SW480 (cell line): ENCODE measurements at places on chromosomes 12 and 14.

GRCh38 chr12:49503674-49504180 is 35.1 kb upstream of the KCNH3 start:
- DNase-seq: no peak

DNA sequence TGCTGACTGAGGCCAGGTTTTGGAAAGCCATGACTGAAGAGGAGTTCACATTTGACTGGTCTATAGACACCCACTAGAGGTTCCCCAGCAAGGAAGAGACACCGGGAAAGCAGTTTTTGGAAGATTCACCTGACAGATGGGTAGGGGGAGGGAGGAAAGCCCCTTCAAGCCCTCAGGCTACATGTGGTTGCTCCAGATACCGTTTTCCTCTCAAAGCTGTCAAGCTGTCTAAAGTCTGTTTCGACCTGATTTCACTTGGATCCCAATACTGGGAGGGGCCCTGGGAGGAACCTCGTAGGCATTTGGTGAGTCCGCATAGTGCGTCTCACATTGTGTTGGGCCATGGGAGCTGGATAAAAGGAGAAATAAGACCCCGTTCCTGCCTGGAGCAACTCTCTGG is 1.7 kb upstream of the LRP1 start:
- no peak for DNase-seq

- DNase-seq: no peak
Observed at GRCh38 chr12:123120452-123121166, 30.3 kb downstream of the PITPNM2 start.

- no peak for DNase-seq
Observed at GRCh38 chr12:20472102-20472782, 103.9 kb downstream of the PDE3A start.

- DNase-seq: no peak
Observed at GRCh38 chr12:116943419-116944372, 32.9 kb downstream of the FBXW8 start.

DNA sequence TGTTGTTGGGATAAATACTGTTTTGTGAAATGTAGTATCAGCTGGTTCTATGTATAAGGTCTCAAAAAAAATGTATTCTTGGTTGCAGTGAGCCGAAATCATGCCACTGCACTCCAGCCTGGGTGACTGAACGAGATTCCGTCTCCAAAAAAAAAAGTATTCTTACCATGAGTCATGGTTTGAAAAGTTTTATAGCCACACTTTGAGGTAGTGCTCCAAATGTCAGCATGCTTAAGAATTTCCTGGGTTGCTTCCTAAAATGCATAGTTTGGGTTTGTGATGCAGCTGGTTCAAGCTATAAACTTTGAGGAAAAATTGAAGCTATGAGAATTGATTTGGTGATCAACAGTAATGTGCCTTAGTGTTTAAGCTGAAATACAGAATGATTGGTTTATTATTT is 48.0 kb downstream of the ETNK1 start:
- no peak for DNase-seq

- no peak for DNase-seq
Observed at GRCh38 chr14:82414853-82415539, 881.3 kb upstream of the SEL1L start.

DNA sequence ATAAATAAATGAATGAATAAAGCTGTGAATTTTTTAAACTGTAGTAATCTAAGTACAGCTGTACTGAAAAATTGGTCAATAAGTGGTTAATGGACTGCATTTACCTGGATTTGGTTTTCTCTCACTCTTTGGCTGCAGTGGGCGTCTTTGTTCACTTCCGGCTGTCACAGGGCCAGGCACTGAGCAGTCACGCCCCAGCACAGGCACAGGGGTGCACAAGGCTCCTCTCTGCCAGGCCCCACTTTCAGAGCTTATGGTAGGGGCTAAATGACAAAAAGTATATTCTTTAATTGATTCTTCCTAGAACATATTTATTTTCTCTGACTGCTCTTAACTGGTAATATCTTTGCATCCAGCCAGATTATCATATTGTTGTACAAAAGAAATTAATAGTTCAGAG is 70.6 kb upstream of the DYNC1H1 start:
- DNase-seq: no peak

- no peak for DNase-seq
Observed at GRCh38 chr12:30197392-30198057, 413.8 kb upstream of the TMTC1 start.

DNA sequence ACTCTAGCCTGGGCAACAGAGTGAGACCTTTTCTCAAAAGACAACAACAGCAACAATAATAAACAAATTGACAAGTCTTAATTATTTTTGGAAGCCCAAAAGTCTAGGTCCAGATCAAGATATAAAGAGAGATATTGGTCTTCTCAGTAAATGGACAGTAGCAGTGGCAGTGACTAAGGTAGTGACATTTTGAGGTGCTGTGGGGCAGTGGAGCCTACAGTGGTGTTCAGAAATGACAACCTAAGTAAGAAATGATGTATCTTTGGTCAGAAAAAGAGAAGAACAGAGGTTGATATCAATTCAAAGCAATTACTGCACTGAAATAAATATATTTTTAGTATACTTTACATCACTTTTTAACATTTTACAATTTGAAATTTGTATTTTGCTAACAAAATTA is 20.7 kb downstream of the METTL25 start:
- DNase-seq: no peak

GRCh38 chr12:57161491-57161890 is 14.1 kb upstream of the LRP1-AS start:
- DNase-seq: no peak

DNA sequence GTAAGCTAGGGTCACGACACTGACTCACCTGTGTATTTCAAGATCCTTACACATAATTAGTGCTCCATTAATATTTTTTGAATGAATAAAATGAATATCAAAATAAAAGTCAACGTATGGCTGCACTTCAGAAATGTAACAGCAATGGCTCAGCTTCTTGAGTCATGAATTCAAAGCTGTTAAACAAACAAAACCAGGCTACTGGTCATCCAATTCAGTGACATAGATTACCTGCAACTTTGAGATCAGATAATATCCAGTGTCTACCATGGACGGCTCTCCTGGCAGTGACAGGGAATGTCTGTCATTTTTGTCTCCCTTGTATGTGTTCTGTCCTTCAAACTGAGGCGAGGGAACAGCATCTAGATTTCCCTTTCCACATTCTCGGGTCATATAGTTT is 225.6 kb downstream of the EFCAB11 start:
- no peak for DNase-seq

GRCh38 chr12:118925407-118925806 is 55.9 kb upstream of the SRRM4 start:
- DNase-seq: no peak

DNA sequence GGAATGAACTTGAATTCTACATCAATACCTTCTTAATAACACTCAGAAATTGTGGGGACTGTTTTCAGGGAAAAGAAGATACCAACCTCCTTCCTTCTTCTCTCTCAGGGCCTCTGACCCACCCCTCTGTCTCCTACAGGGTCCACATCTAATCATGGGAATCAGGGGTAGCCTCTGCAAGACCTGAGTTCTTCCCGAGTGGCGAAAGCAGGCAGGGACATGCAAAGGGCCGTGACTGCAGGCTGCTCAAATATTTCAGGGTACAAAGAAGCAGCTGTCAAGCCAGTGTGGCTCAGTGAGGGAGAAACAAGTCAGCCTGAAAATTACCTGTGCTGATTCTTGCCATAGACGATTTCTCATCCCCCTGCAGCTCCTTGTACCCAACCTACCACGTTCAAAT is 123.1 kb upstream of the PARP11 start:
- DNase-seq: no peak

DNA sequence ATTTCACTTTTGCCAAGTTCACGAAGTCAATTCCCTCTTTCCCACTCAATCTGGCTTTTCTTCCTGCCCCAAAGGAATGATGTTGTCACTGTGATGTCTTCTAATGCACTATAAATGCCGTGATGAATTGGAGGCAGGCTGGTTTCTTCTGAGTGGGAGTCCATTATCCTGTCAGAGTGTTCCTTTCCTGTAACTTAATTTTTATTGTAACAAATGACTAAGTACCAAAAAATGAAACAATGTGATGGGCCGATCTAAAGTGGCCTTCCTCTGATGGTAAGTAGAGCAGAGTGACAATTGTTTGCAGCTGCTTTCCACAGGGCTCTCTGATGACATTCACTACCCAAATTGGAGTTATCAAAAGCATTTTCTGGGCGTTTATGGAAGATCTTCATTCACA is 22.2 kb downstream of the TMEM30B start:
- DNase-seq: no peak

- no peak for DNase-seq
Observed at GRCh38 chr14:68308726-68309520, 483.9 kb downstream of the ZFP36L1 start.

GRCh38 chr12:124543590-124544310 is 23.7 kb downstream of the NCOR2 start:
- no peak for DNase-seq

GRCh38 chr12:74980510-74980909 is 229.1 kb downstream of the KCNC2 start:
- DNase-seq: no peak

DNA sequence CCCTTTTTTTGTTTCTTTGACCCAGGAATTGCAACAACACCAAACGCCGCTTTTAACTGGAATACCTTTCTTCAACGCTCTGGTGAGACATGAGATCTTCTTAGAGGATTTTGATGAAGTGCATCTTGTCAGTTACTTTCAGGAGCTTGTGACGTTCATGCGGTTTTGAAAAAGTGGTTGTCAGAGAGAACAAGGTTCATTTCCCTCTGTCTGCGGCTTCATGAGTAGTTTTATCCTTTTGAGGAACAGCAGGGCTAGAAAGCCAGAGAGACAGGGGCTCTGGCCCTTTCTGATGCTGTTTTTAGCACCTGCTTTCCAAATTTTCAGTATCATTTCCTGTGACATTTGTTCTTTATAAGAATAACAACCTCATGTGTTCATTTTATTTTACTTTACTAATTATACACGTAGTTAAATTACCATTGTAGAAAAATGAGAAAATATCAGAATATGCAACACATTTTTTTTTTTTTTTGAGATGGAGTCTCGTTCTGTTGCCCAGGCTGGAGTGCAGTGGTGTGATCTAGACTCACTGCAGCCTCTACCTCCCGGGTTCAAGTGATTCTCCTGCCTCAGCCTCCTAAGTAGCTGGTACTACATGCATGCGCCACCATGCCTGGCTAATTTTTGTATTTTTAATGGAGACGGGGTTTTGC is 61.8 kb downstream of the GLT1D1 start:
- no peak for DNase-seq

DNA sequence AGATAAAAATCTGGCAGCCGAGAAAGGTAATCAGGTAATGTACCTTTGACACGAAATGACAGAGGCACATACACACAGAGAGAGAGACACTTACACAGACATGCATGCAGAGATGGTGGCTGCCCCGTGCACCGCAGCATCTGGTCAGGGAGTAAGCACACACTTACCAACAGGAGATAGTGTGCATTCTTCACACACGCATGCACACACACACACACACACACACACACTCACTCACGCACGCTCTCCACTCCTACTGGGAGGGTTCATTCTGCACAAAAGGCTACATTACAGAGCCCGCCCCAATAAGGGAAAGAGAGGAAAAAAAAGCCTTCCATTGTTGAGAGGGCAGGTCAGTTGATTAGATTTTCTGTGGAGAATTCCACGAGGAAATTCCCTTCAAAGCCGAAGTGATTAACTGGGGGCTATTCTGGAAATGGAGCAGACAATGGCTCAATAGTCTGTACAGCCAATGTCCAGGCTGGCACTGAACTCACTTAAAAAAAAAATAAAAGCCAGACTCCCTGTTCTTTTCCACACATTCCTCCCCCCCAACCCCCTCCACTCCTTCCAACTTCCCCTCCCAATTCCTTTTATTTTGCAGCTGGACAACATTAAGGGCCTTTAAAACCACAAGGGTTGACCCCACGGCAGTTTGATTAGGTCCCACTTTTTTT is 1.4 kb upstream of the SOX5 start:
- peak; percentile 73 for DNase-seq

DNA sequence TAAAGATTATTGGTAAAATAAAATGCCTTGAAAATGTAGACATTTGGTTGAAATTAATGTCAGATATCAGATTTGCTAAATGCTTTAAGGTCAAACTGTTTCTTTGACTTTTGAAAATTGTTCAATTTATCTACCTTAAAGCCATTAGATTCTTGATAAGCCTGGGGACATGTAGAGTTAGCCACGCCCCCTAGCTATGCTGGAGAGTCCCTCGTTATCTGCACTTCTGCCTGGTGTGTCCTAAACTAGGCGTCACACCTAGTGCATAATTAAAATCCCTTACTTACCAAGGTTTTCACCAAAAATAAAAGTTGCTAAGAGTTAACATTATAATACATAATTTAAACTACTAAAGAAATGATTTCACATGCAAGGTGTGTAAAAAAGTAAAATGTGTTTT is 79.5 kb downstream of the EGLN3 start:
- DNase-seq: no peak

DNA sequence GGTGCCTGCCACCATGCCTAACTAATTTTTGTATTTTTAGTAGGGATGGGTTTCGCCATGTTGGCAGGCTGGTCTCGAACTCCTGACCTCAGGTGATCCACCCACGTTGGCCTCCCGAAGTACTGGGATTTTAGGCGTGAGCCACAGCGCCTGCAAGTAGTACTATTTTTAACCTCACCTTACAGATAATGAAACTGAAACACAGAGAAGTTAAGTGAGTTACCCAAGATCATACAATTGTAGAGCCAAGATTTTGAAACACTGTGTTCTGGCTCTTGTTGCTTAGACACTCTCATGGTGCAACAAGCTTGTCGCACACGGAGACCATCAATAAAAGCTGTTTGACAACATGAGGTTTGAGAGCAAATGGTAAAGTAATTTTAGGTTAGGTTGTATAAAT is 159.1 kb upstream of the LMNTD1 start:
- DNase-seq: no peak

DNA sequence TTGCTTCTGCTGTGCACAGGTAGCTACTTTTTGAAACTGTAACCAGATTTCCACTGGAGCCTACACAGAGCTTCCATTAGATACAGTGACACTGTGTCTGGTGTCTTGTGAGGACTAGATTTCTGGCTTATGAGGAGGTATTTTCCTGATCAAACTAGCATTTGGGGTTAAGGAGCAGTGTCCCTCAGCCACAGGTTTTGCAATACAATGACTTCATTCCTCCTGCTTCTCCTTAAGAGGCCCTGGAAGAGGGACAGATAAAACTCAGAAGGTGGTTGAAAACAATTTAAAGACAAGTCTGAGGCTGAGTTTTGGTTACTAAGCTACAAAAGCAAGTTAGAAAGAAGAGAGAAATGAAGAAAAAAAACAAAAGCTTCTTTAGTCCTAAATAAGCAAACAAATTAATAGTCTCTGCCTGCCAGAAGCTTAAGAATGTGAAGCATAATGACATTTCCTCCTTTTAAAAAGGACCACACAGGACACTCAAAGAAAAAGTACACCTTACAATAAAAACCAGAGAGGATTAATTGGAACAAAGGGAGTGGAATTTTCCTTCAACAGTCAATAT is 53.0 kb downstream of the PKP2 start:
- no peak for DNase-seq

- DNase-seq: peak; percentile 14
Observed at GRCh38 chr14:61565836-61566536, 129.3 kb upstream of the HIF1A start.

DNA sequence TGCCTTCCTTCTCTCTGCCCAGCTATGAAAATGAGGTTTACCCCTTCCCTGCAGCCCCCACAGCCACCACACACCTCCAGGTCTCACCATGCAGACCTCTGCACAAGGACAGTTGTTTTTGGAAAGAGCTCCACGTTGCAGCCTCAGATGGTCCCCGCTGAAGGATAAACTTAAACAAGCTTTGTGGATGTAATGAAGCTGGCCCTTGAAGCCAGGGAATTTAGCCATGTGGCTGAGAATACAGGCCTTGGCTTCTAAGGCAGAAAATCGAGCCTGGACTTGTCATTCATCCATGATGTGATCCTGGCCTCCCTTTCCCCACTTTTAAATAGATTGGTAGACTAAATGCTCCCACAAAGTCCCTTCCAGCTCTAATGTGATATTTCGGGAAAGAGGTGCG is 79.4 kb downstream of the TBX3 start:
- no peak for DNase-seq
